Camera-type eye (tissue), 1 donor: ENCODE measurements at places on chromosomes 7 and 10. TPM values are rescaled to one million over a fixed set of nuclear protein-coding genes. Genes with fewer than 3 reads are reported as not detected.

The DKK1 gene
- total RNA-seq, result 5.7 TPM

The GPR85 gene
- 26.8 TPM for total RNA-seq

The SMKR1 gene
- total RNA-seq, result 1.3 TPM

The CNTNAP2 gene
- total RNA-seq, result 68.8 TPM

The PLEKHS1 gene
- total RNA-seq, result 0.77 TPM

The EVX1 gene
- not detected for total RNA-seq

The RPEL1 gene
- not detected for total RNA-seq

The EGFR gene
- 44.1 TPM for total RNA-seq

The SAMD9L gene
- 13.8 TPM for total RNA-seq

The PDE6C gene
- 4.2 TPM for total RNA-seq

The FAM180A gene
- 3.6 TPM for total RNA-seq

The MYO3A gene
- 10.5 TPM for total RNA-seq

The NHLRC2 gene
- 90.7 TPM for total RNA-seq

The GFRA1 gene
- total RNA-seq, result 62.2 TPM

The PILRA gene
- 1.8 TPM for total RNA-seq

The RHOBTB1 gene
- total RNA-seq, result 41.4 TPM

The PKD2L1 gene
- 0.16 TPM for total RNA-seq

The FBXL13 gene
- 10.0 TPM for total RNA-seq

The ADCY1 gene
- total RNA-seq, result 43.0 TPM

The LEP gene
- not detected for total RNA-seq

The SAP25 gene
- total RNA-seq, result not detected

The GIMAP2 gene
- 7.6 TPM for total RNA-seq

The PTER gene
- total RNA-seq, result 8.0 TPM

The CALML5 gene
- total RNA-seq, result 3.3 TPM

The PCDH15 gene
- 17.0 TPM for total RNA-seq

The CHST15 gene
- 17.4 TPM for total RNA-seq
